Femur (tissue), 1 donor: ENCODE measurements at places on chromosomes 16 and 17.

DNA sequence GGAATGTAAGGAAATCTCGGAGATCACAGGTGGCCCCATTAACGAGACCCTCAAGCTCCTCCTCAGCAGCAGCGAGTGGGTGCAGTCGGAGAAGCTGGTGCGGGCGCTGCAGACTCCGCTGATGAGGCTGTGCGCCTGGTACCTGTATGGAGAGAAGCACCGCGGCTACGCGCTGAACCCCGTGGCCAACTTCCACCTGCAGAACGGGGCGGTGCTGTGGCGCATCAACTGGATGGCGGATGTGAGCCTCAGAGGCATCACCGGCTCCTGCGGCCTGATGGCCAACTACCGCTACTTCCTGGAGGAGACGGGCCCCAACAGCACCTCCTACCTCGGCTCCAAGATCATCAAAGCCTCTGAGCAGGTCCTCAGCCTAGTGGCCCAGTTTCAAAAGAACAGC lies 16.2 kb downstream of the MLYCD start:
- no peak for DNase-seq

DNA sequence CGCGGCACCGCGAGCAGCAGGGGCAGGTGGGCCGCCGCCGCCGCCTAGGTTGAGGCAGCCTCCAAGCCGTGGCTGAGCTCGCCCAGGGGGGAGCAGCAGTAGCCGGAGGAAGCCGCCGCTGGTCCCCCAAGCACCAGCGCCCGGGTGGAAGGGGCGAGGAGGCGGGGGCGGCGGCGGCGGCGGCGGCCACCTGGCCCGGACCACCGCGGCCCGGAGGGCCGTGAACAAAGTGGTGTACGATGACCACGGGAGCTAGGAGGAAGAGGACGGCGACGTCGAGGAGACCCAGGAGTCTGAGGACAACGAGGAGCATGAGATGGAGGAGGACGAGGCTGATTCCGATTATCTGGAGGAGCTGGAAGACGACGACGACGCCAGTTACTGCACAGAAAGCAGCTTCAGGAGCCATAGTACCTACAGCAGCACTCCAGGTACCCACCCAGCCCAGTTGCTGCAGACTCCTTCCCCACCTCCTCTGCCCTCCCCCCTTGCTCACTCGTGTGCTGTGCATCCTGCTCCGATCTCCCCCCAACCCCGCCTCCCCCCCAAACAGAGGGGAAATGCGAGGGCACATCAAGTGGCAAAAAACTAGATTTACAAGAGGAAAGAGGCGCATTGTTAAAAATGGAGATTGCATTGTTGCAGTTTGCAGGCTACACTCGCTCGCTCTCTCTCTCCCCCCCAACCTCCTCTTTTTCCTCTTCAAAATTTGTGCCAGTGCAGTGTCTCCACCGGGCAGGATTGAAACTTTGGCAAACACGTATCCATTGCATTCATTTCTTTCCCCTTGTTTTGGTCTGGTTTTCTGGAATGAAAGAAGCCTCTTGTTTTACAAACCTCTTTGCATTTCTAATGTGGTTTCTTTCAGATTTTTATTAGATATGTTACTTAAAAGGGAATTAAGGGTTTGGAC lies 41.8 kb upstream of the AMZ2 start:
- no peak for DNase-seq

DNA sequence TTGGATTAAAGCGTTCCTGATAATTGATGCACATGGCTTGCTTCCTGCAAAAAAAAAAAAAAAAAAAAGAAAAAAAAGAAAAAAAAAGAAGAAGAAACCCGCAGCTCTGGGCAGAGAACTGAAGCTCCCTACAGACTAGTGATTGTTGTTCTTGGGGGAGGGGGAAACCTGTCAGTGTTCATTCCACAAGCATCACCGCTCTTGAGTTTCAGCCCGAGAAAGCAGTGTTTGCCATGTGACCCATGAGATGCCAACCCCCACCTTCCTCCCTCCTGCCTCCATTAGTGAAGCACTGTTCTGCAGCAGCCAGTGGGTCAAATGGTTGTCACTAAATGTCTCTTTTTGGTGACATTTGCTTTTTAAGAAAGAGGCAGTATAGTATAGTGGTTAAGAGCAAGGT lies 1.7 kb downstream of the USP43 start:
- DNase-seq: no peak

DNA sequence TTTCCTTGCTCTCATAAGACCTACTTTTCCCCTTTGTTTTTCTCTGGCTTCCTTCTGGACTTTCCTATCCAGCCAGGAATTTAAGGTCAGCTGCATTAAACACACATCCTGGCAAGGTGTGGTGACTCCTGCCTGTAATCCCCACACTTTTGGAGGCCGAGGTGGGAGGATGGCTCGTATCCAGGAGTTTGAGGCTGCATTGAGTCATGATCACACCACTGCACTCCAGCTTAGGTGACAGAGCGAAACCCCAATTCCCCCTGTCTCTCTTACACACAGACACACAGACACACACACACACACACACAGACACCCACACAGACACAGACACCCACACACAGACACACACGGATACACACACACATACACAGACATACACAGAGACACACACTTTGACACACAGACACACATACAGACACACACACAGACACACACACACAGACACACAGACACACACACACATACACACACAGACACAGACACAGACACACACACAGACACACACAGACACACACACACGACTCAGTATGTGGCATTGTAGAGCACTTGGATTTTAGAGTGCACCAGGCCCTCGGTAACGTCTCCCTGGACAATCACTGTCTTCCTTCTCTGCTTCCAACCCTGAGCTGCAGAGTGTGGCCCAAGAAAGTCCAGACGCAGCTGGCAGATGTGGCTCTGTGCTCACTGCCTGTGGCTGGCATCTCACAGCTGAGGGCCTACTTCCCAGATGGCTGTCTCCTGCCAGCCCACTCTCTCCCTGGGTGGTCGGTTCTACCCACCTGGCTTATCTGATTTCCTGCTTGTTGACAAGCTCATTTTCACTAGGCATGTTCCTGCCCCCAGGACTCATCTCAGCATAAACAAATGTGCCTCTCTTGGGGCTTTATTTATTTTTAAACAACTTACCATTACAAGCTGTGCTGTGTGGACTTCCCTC lies 39.0 kb downstream of the NLRP1 start:
- DNase-seq: no peak

DNA sequence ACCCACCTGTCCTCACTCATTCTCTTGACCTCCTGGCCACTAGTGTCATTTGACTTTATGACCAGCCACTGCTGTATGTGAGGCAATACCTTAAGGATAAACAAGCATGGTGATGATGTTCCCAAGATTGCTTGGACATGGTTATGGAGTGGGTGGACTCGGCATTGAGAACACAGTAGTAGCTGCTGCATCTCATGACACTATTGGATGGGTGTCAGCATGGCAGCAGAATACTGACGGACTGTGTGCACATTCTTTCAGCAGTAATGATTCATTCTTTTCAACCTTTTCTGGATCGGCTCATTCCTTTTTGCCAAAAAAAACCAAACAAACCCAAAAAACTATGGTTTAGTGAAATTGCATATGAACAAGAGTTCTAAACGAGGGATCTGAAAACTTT lies 13.5 kb downstream of the SPECC1 start:
- no peak for DNase-seq

DNA sequence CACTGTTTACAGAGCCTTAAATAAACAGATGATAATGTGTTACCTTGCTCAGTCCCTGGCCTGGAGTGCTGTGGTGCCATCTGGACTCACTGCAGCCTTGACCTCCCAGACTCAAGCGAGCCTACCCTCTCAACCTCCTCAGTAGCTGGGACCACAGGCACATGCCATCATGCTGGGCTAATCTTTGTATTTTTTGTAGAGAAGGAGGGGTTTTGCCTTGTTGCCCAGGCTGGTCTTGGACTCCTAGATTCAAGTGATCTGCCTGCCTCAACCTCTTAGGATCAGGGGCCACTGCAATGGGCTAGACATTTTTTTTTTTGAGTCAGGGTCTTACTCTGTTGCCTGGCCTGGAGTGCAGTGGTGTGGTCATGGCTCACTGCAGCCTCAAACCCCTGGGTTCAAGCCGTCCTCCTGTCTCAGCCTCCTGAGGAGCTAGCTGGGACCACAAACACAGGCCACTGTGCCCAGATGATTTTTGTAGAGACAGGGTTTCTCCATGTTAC lies 5.0 kb upstream of the NAGLU start:
- DNase-seq: no peak

GRCh38 chr16:19481296-19481695 lies 40.6 kb downstream of the GDE1 start:
- DNase-seq: no peak

- DNase-seq: peak; percentile 96
Observed at GRCh38 chr17:7889166-7889955, 772 bp downstream of the CHD3 start.

DNA sequence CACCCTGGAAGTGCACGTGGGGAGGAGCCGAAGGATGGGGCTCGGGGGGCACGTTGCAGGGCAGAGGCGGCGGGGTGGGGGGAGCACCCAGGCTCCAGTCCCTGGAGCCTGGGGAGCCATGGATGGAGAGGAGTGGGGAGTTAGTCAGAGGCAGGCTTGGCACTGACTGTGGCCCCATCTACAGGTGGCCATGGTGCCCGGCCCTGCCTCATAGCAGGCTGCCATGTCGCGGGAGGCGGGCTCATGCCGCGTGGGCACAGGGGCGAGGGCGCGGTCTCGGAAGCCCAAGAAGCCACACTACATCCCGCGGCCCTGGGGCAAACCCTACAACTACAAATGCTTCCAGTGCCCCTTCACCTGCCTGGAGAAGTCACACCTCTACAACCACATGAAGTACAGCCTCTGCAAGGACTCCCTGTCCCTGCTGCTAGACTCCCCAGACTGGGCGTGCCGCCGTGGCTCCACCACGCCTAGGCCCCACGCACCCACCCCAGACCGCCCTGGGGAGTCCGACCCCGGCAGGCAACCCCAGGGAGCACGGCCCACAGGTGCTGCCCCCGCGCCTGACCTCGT lies 3.0 kb downstream of the PRR35 start:
- DNase-seq: no peak

DNA sequence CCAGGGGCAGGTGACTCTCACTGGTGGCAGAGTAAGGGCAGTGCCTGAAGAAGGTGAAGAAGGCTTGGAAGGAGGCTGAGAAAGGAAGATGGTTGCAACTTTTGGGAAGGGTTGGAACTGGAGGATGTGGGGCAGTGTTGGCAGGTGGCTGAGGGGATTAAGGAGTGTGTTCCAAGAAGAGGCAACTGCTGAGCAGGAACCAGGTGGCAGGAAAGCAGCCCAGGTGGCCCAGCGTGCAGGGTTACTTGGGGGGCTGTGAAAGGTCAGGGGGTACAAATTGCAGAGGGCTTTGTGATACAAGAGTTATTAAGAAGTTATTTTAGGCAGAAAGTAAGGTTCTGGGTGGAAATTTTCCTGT lies 28.6 kb downstream of the WSCD1 start:
- DNase-seq: no peak

DNA sequence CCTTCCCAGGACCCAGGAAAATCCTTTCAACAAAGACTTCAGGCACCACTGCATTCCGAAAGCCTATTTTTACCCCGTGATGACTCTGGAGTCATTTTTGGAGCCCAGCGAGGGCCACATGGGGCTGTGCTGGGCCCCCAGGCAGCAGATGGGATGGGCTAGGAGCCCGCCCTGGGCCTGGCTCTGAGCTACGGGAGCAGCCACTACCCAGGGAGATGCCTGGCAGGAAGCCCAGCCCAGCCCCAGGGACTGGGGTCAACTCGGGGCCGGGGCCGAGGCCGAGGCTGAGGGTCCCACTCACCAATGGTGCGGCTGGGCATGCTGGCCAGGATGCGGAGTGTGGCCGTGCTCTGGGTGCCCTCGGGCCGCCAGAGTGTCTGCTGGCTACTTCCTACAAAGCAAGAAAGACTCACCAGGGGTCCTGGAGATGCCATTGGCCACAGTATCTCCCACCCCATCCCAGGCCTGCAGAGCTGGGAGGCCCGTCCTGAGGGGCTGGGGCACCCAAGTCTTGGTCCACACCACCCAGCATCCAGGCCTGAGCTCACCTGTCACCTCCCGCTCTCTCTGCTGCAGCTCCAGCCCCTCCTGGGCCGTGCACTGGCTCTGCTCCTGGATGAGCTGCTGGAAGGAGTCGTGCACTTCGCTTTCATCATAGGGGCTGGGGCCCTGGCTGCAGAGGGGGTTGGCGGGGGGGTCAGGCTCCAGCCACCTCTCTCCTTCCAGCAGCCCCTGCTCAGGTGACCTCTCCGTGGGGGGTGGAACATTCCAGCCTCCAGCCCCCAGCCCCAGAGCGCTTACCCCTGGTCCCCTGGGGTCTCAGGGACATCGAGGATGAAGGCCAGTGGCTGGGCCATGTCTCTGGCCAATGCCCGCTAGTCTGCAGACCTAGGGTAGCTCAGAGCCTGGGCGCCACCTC lies 2.3 kb downstream of the TMC6 start:
- DNase-seq: peak; percentile 30

- no peak for DNase-seq
Observed at GRCh38 chr16:87295259-87295658, 21.9 kb downstream of the C16orf95 start.

DNA sequence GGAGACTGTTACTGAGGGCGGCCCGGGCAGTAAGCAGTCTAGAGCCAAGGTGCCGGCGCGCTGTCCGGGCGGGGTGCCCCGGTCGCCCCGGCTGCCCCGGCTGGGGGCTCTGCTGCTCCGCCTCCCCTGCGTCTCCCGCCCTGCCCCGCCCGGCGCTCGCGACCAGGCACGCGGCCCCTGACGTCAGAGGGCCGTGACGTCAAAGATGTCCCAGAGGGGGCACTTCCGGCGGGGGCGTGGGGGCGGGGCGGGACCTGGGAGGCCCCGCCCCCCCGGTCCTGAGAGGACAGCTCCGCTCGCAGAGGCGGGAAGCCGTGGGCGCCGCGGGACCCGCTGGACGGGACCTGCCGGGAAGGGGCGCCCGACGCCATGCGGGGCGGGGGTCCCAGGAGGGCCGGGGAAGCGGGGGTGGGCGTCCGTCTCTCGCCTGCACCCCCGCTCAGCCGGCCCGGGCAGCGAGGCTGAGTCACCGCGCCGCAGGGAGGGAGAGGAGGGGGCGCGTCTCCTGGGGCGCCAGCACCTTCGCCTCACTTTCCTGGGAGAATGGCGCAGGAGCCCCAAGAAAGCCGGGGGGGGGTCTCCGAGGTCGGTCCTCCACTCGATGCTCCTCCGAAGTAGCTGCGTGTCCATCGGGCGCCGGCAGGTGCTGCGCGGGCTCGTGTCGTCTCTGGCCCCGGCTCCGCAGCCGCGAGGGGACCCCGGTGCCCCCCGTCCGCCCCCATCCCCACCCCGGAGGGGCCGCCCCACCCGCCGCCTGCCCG lies 4.4 kb upstream of the HIC1 start:
- DNase-seq: peak; percentile 84

DNA sequence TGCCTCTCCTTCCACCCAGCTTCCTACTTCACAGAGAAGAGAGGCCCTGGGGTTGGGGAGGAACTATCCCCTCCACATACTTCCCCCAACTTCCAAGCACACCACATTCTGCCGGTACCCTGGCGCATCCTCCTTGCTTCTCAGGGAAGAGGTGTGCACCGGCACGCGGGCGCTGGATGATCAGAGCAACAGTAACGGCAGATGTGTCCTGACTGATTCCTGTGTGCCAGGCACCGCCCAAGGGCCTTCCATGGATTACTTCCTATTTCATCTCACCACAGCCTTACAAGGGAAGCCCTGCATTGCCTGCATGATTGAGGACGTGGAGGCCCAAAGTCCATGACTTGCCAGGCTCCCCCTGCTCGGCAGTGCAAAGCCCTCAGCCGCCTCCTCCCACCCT lies 21.1 kb upstream of the MLKL start:
- no peak for DNase-seq
